ENCODE measurements at places on chromosomes 5 and 9. TPM values are rescaled to one million over a fixed set of nuclear protein-coding genes. Genes with fewer than 3 reads are reported as not detected.

Gene PCDHGA4
- total RNA-seq: 0.34 TPM

Gene OBP2B
- not detected for total RNA-seq

Gene BSPRY
- not detected for total RNA-seq

Gene FAM170A
- total RNA-seq: not detected

Gene LRRC70
- total RNA-seq: 1.1 TPM

Gene RAB3C
- total RNA-seq: not detected

Gene OR1J4
- total RNA-seq: 0.41 TPM

Gene FBN2
- total RNA-seq: 0.05 TPM

Gene ANKRD18B
- total RNA-seq: not detected

Gene IFNB1
- total RNA-seq: not detected

Gene FAXDC2
- 0.86 TPM for total RNA-seq

Gene GCNT4
- 22.5 TPM for total RNA-seq

Gene NUTM2F
- total RNA-seq: not detected

Gene CXCL14
- total RNA-seq: not detected

Gene NXNL2
- not detected for total RNA-seq

Gene PTGES
- total RNA-seq: not detected

Gene SLC34A3
- not detected for total RNA-seq

Gene PPP2R2B
- 1.8 TPM for total RNA-seq

Gene NPM1
- total RNA-seq: 1,305 TPM

Gene IFNA2
- not detected for total RNA-seq

Gene CRHBP
- total RNA-seq: not detected

Gene PCDHB16
- not detected for total RNA-seq

Gene CPEB4
- 16.0 TPM for total RNA-seq

Gene ADRB2
- total RNA-seq: 2.2 TPM

Gene SURF6
- total RNA-seq: 29.8 TPM

Gene AQP3
- total RNA-seq: 72.8 TPM

Gene CER1
- total RNA-seq: not detected

Gene TOPORS
- 21.9 TPM for total RNA-seq

Gene GRM6
- not detected for total RNA-seq

Gene RANBP17
- not detected for total RNA-seq

Gene LCN1
- not detected for total RNA-seq
